ENCODE measurements at places on chromosomes 6 and 20.

DNA sequence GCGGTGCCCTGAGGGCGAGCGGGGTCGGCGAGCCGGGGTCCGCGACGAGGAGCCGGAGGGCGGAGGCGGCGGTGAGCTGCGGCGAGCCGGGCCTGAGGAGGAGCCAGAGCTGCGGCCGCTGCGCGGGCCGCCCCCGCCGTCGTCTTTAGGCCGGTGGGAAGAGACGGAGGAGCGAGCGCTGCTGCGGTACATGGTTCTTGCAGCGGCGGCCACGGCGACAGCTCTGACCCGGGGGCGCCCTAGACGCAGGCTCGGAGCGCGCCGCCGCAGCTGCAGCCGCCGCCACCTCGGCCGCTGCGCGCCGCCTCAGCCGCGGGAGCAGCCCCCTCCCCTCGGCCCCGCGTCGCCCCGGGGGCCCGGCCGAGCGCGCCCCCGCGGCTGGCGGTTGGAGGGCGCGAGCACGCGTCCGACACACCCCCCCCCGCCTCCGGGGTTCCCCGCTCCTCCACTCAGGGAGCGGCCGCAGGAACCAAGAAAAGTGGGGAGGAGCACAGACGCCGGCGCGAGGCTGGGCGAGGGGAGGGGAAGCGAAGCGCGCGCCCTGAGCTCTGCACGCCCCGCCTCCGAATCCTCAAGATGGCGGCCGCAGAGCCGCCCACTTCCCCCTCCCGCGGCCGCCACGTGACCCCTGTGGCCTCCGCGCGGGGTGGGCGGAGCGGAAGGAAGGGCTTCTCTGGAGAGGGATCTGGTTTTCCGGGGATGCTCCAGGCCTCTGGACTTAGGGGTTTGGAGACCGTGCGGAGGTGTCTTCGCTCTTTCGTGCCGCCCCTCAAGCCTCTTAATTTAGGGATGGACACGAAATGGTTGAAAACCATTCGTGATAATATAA lies at the start of gene ZNF318:
Gene ZNF318, minus strand, starts transcription at position 474 of the 829 bp plus-strand sequence. Its CDS starts 282 bp downstream, at position 192.
- DNase-seq = peak; percentile 99

- DNase-seq = no peak
These were observed 32.4 kb downstream of the COL9A1 start for GRCh38 chr6:70270287-70271005.

GRCh38 chr20:46974669-46975434 lies 80.2 kb downstream of the EYA2 start:
- DNase-seq = no peak

- no peak for DNase-seq
These were observed 18.6 kb downstream of the ADGRF1 start for GRCh38 chr6:47023573-47023972.

- DNase-seq = no peak
These were observed 111.0 kb downstream of the DTD1 start for GRCh38 chr20:18698735-18699380.

- DNase-seq = no peak
These were observed 159.8 kb downstream of the ZFP64 start for GRCh38 chr20:52031563-52032303.

DNA sequence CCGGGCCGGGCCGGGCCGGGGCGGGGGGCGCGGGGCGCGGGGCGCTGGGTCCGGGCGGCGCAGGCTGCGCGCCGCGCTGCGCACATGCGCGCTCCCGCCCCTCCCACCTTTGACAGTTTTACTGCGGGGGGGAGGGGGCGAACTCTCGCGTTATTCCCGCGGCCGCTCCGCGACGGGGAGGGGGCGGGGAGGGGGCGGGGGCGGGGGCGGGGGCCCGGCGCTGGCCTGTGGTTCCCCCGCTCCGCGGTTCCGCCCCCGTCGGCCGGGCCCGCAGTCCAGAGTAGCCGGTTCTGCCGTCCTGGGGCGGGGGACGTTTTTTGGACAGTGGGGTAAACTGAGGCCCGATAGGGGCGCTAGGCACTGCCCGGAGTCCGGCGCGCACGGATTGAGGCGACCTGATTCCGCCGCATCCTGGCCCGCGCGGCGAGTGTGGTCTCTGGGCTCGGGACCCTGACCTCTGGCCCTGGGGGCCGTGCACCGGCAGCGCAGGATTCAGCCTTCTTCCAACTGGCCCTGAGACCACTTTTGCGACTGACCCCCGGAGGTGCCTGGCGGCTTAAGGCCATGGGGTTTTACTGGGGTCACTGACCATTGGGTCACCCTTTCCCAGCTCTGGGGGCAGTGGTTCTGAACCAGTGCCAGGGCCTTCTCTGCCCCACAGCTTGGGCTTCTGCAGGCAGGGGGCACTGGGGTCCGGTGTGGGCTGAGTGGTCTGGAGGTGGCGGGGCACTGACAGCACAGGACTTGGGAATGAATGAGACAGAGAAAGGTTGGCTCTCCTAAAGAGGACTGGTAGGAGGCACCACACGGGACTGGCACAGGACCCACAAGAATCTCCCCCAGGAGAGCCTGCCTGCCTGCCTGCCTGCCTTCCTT lies at the start of gene ZNF512B:
Gene ZNF512B, minus strand, starts transcription at position 93 of the 876 bp plus-strand sequence. CDS start 1,980 bp downstream, outside the sequence.
- peak; percentile 81 for DNase-seq

DNA sequence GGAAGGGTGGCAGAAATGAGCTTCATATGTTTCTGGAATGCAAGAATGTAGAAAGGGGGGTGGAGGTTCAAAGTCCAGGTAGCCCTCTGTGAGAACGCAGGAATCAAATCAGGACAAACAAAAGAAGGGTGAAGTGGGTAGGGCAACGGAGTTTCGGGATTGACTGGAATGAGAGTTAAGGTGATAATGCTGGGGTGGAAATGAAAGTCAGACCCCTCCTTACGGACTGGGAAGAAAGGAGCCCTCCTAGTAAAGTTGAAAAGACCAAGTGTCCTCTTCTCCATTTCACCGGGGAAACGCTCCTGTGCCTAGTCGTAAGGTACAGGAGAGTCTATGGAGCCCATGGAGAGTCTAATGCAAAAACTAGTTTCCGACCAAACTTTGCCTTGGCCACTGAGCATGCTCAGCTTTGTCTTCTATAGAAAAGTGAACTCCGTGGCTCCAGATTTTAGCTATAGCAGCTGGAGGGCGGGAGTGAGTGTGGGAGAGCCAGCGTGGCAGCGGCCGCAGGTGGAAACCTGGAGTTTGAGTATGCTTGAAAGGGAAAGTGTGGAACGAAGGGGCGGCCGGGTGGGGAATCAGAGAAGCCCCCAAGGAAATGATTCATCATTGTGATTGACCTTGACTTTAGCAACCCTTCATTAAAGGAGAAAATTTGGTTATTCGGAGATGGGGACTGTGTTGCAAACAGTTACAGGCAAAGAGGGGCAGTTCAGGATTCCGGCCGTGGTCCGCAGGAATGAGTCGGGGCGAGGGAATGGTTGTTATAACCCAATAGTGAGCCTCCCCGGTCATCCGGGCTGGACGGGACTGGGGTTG lies 1.3 kb upstream of the LRRC1 start:
- DNase-seq = peak; percentile 72

DNA sequence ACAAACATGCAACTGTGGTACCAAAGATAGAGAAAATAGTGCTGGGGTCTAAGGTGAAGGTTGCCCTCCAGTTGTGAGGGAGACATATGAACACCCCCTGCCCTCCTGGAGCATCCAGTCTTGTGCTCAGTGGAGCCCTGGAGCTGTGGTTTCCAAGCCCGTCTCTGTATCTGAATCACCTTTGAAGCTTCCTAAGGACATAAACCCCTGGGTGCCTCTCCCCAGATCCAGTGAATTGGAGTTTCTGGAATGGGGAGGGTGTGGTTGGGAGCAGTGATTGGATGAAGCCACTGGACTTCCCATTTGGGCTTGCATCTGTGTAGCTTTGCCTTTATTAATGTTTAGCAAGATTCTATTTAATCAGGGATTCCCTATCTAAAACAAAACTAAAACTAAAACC lies 22.4 kb upstream of the E2F3 start:
- no peak for DNase-seq

- no peak for DNase-seq
These were observed 181.9 kb downstream of the HAO1 start for GRCh38 chr20:7758406-7758805.

GRCh38 chr6:166487148-166487547 lies 99.3 kb downstream of the RAMACL start:
- no peak for DNase-seq

DNA sequence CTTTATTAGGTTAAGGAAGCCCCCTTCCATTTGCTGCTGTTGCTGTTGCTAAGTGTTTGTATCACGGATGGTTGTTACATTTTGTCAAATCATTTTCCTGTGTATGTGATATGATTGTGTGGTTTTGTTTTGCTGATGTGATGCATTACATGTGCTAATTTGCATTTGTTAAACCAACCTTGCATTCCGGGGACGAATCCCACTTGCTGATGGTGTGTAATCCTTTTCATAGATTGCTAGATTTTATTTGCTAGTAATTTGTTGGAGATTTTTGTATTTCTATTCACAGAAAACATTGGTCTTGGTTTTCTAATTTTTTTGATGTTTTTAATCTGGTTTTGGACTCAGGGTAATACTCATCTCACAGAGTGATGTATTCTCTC lies 167.8 kb downstream of the WDR27 start:
- no peak for DNase-seq
